Fibroblast of mammary gland (primary cell): ENCODE measurements at places on chromosomes 5 and 9.

DNA sequence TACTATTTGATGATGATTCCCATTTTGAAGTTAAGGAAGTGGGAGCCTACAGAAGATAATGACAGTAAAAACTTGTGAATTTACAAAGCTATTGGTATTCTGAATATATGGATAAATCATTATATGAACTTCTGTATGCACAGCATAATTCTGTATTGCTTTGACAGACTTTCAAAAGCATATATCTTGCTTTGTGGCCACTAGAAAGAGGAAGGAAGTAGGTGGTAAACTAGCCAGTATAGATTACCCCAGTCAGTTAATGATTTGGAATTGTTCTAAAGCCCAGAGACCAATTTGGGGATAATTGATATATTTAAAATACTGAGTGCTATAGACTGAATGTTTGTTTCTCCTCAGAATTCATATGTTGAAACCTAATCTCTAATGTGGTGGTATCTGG, 53.0 kb downstream of the NR2F1 start:
- no peak for DNase-seq

DNA sequence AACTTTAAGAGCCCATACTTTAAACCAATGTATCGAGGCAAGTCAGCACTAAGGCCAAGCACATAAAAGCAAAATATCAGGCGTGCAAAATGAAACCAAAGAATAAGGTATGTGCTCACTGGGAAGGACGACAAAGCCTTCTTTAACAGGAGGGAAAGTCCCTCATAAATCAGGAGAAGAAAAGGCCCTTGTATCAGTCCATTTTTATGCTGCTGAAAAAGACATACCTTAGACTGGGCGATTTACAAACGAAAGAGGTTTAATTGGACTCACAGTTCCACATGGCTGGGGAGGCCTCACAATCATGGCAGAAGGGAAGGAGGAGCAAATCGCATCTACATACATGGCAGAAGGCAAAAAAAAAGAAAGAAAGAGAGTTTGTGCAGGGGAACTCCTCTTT, 68.9 kb downstream of the UBE2QL1 start:
- no peak for DNase-seq

- DNase-seq: no peak
Measured at GRCh38 chr9:95017661-95018060, 291.2 kb downstream of the AOPEP start.

GRCh38 chr5:57259704-57260103, 85.8 kb downstream of the GPBP1 start:
- DNase-seq: no peak

- peak; percentile 81 for DNase-seq
Measured at GRCh38 chr9:107738789-107739188, 249.2 kb upstream of the KLF4 start.

DNA sequence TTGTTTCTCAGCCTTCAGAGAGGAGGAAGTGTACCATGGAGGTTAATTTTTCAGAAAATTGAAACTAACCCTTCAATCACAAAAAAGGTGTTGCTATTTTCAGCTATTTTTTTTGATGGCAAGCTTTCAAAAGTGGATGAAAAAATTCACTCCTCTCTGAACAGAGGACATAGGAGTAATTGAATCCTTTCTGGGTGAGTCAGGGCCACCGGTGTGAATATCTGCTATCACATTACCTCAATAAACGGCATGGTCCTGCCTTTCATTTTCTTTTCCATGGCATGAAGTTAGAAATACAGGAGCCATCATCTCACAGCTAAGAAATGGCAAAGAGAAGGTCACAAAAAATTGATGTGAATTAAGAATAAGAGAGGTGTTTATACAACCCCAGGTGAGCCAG, 90.2 kb upstream of the CCDC112 start:
- no peak for DNase-seq

GRCh38 chr5:116663081-116663480, 88.5 kb upstream of the SEMA6A start:
- DNase-seq: no peak

- no peak for DNase-seq
Measured at GRCh38 chr5:142531977-142532780, 153.7 kb downstream of the FGF1 start.

GRCh38 chr5:172167895-172168294, 20.1 kb downstream of the STK10 start:
- no peak for DNase-seq

DNA sequence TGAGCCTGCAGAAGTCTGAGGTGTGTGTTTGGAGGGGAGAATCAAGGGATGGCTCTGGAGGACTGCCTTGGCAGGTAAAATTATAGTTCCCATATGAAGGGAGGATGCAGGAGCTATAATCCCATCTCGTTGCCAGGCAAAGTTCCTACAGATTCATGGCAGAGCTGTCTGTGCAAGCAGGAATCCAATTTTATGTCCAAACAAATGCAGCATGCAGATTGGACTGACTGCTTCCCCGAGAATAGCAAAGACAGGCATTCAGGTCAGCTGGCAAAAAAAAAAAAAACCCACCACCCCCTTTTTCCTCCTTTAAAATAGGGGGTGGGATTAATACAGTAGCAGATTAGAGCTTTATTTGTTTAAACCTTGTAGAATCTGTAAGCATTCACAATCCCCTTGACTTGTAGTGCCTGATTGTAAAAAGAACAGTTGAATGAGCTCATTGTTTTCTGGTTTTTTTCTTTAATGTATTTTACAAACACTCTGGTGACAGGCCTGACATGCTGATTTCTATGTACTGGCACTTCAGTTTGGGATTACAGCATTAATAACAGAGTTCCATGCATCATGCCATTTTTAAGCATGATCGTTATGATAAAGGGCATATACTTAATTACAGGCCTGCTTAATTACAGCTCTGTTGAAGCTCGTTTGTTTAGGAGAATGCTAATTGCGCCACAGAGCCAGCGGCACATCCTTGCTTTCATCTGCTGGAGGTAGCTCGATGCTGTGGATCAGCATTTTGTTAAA, 141.4 kb upstream of the LMX1B start:
- DNase-seq: no peak

DNA sequence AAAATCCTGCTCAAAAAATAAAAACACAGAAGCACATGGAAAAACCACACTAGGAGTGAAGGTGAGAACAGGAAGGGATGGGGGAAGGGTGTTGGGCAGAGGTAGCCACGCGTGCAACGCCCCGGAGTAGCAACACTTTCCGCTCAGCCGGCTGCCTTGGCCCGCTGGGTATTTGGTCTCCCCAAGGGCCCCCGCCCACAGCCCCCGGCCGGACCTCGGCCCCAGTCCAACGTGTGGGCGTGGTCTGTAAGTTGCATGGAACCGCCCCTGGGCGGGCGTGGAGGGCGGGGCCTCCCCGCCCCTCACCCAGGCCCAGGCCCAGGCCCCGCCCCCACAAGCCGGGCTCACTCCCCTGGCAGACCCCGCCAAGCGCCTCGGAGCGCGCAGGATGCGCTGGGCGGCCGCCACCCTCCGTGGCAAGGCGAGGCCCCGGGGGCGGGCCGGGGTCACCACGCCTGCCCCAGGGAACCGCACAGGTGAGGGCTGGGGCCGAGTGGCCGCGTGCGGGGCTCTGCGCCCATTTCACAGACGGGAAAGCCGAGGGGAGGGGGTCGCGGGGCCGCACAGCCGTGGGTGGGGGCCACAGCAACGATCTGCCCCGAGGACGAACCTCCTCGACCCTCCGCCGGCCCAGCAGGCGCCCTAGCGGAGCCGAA, at the start of gene SUSD3:
Gene SUSD3, plus strand, starts transcription at position 347 of the 656 bp plus-strand sequence. Its CDS starts 42 bp downstream, at position 389.
- peak; percentile 36 for DNase-seq

DNA sequence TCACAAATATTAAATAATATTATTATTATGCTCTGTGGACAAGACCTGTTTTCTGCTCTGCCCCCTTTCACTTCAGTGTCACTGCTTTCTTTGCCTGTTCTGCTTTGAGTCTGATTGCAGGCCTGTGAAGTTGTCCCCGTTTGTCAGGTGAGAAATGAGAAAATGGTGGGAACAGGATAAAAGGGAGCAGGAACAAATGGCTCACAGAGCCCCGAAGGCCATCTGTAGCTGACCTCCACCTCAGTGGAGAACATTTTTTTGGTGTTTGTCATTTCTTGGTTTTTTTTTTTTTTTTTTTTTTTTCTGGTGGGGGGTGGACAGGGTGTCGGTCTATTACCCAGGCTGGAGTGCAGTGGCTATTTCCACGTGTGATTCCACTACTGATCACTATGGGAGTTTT, 13.2 kb upstream of the S100Z start:
- DNase-seq: peak; percentile 19

- DNase-seq: no peak
Measured at GRCh38 chr5:61431923-61432620, 100.0 kb downstream of the ZSWIM6 start.

DNA sequence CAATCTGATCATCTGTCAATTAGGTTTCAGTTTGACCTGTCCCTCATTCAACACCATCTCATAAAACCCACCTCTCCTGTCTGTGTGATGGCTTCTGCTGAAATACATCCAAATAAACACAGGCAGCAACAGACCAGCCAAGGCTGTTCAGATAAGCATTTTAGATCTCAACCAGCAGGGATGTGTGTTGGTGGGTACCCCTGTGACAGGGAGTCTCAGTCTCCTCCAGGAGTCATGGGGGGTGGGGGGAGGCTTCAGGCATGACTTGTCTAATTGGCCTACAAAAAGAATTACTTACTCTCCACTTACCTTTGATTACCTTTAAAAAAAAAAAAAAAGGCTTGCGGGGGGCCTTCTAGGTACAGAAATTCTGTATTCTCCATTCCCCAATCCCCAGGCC, 65.9 kb downstream of the ROR2 start:
- no peak for DNase-seq

DNA sequence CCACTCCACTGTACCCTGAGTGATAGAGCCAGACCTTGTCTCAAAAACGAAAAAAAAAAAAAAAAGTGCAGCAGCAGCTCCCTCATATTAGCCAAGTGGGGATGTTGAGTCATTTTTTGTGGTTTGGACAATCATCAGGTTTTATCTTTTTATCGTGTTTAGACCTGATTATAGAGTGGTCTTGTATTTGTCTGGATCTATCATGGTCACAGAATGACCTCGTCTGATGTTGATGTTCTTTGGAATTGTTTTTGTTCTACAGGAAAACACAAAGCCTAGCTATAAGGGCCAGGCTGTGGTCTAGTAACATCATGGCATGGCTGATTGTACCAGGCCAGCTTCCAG, 1.6 kb upstream of the FBXW11 start:
- peak; percentile 76 for DNase-seq

GRCh38 chr9:98760231-98760630, 36.1 kb downstream of the ANKS6 start:
- no peak for DNase-seq

- no peak for DNase-seq
Measured at GRCh38 chr5:124948754-124949275, 202.4 kb upstream of the ZNF608 start.

GRCh38 chr5:136769900-136770684, 404.7 kb upstream of the TRPC7 start:
- peak; percentile 79 for DNase-seq

DNA sequence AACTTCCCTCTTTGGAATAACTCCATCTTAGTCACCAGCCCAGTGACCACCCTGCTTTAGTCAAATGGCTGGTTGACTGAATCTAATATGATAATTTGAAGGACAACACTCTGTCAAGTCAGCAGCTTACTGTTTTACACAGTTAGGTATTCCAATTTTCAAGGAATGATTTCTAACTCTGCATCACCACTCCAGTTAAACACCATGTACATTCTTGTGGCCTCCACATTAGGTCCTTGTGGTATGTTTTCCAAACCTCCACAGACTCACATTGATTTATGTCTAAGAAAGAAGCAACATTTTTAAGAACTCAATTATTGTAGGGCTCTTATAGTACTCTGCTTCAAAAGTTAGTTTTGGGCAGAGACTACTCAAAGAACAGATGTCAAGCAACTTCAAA, 110.7 kb downstream of the TLE1 start:
- peak; percentile 40 for DNase-seq

GRCh38 chr5:124783794-124784193, 37.4 kb upstream of the ZNF608 start:
- DNase-seq: peak; percentile 83

DNA sequence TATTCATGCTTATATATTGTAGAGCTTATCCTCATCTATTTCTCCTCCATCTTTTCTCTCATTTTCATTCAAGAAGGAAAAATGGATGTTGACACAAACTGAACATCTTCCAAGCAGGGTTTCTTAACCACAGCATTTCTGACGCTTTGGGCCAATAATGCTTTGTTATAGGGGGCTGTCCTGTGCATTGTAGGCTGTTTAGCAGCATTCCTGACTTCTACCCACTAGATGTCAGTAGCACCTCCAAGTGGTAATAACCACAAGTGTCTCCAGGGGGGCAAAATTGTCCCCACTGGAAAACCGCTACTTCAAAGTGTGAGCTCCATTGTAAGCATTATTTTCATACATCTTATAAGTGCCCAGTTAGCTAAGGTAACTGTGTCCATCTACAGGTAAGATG, 2.6 kb upstream of the TXNDC8 start:
- peak; percentile 39 for DNase-seq

GRCh38 chr5:96439477-96440184, 6.6 kb upstream of the PCSK1 start:
- peak; percentile 17 for DNase-seq

DNA sequence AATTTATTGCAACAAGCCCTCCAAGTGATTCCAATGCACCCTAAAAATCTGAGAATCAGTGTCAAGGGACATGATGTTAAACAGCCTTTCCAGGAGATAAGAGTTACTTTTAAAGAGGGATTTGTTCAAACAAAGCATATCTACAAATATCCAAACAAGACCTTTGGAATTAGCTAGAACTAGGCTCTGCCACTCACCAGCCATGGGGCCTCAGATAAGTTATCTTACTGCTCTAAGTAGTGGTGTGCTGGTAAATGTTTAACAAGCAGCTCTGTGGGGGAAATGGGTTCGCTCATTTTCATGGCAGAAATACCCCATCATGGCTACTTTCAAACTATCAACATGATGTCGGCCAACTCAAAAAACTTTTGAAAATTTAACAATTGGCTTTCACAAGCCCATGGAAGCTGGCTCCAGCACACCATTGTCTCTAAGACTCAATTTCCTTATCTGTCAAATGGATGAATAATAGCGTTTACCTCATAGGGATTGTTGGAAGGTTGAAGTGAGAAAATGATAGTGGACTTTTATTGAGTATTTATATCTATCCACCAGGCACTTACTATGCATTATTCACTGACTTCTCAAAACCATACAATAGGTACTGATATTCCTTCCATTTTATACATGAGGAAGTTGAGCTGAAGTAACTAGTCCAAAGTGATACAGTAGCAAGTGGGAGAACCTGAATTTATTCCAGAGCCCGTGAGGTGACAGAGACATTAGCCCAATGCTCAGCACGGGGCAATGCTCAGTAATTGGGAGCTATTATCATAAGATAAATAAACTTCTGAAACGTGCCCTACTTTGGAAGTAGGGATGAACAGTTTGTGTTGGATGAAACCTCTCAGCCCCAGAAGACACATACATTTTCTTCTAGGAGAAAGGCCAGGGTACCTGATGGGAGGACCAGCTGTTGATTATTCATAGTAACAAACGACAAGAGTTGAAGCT, 43.2 kb downstream of the SH3RF2 start:
- DNase-seq: no peak

- DNase-seq: no peak
Measured at GRCh38 chr5:40481241-40481640, 198.5 kb upstream of the PTGER4 start.

- no peak for DNase-seq
Measured at GRCh38 chr5:33531824-33532223, 91.1 kb downstream of the TARS1 start.

- no peak for DNase-seq
Measured at GRCh38 chr9:99026956-99027298, 78.0 kb upstream of the TGFBR1 start.
